ENCODE measurements at places on chromosomes 6 and 20. TPM values are rescaled to one million over a fixed set of nuclear protein-coding genes. Genes with fewer than 3 reads are reported as not detected.
A peak's percentile ranks its signal among the peaks of the same experiment; 100 is the strongest.

Gene SCRT2
- not detected for total RNA-seq

Gene IL20RA
- total RNA-seq = 15.1 TPM

Gene OR11A1
- not detected for total RNA-seq

Gene EFCAB8
- 0.20 TPM for total RNA-seq

Gene SIRPD
- total RNA-seq = 0.40 TPM

Gene NRSN1
- total RNA-seq = 0.12 TPM

Gene PBOV1
- not detected for total RNA-seq

Gene PHACTR1
- 14.6 TPM for total RNA-seq

Gene CRIP3
- 7.3 TPM for total RNA-seq

Gene VSTM2L
- 95.0 TPM for total RNA-seq

Gene EBF4
- total RNA-seq = 12.7 TPM

Gene RPS21
- 968 TPM for total RNA-seq

- DNase-seq = no peak
Measured at GRCh38 chr6:105029581-105029980, 72.7 kb downstream of the LIN28B start.

- no peak for DNase-seq
Measured at GRCh38 chr6:148518511-148519156, 176.0 kb downstream of the SASH1 start.

DNA sequence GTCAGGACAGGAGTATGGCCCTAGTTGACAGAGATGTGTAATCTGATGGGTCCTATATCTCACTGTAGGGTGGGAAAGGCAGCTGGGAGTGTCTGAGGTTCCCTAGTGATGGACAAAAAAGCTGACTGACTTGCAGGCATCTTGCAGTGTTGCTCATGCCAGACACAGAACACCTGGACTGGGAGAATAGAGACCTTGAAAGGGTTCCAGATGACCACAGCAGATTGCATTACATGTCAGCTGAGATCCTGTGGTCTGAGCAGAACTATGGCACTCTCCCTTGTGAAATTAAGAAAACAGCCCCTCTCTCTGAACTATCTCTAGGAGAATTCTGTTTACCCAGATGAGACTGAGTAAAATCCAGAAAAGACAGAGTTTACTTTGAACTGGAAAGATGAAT is 212.6 kb upstream of the MAN1A1 start:
- no peak for DNase-seq

- DNase-seq = no peak
Measured at GRCh38 chr20:44656448-44656847, 4.9 kb upstream of the ADA start.

- DNase-seq = no peak
Measured at GRCh38 chr6:25456249-25457040, 177.3 kb downstream of the CARMIL1 start.

DNA sequence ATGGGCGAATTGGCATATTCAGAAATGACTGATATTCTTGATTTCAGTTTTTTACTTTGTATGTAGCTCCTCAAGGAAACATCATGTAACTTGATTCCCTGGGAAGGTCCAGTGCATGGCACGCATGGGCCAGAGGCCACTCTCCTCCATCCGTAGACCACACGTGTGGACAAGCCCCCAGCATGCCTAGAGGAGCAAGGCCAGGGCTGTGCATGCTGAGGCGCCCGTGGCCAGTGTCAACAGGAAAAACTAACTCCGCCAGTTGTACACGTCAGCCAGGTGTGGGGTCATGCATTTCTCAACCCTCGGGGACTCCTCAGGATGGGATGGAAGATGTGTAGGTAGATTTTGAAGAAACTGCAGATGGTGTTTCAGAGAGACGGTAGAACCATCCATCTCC is 37.8 kb upstream of the CD93 start:
- DNase-seq = no peak

GRCh38 chr6:126826166-126826714 is 292.2 kb upstream of the RSPO3 start:
- no peak for DNase-seq

DNA sequence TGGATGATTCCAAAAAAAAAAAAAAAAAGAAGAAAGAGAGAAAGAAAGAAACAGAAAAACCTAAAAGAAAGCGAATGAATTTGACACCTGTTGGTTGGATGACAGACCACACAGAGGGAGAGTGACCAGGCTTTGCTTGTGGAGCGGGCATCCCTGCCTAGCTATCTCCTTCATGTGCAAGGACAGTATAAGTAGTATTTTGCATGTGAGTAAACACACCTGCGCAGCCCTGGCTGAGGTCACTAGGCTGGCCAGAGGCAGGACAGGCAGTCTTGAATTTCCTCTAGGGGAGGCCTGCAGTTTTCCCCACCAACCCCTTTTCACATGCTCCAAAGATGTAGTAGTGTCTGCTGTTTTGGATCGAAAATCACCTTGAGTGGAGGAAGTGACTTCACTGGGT is 126.4 kb downstream of the CCDC170 start:
- no peak for DNase-seq

DNA sequence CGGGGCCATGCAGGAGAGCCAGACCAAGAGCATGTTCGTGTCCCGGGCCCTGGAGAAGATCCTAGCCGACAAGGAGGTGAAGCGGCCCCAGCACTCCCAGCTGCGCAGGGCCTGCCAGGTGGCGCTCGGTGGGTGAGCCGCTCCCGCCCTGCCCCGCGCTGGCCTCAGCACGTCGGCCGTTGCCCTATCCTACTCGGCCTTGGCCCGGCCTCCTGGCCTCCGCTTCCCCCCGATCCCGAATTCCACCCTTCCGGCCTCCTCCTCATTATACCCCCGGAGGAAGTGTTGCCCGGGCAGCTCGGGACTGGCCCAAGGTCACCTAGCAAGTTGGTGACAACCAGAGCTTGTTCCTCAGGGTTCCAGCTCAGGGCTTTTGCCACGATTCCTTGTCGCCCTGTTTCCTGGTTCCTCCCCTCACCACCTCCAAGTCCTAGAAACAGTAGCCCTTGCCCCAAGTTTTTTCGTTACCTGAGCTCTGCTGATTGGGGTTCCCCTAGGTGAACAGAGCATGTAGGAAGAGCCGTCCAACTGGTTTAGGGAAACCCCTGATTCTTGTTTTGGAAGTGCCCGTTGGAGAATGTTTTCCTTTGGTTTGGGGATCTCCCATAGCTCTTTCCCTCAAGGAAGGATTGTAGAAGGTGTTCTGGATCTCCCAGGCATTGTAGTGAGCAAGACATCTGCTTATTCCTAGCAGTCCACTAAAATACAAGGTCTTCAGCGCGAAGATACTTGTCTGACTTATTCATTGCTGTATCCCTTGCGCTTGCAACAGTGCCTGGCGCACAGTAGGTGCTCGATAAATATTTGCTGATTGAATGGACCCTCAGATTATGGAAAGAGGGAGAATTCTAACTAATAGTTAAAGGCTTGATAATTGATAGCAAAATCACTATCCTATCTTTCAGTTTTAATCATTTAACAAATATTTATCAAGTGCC is 641 bp downstream of the ARFGEF2 start:
- no peak for DNase-seq

- no peak for DNase-seq
Measured at GRCh38 chr6:31881136-31881859, 2.5 kb upstream of the SLC44A4 start.

GRCh38 chr6:147653631-147654030 is 145.1 kb downstream of the SAMD5 start:
- no peak for DNase-seq

DNA sequence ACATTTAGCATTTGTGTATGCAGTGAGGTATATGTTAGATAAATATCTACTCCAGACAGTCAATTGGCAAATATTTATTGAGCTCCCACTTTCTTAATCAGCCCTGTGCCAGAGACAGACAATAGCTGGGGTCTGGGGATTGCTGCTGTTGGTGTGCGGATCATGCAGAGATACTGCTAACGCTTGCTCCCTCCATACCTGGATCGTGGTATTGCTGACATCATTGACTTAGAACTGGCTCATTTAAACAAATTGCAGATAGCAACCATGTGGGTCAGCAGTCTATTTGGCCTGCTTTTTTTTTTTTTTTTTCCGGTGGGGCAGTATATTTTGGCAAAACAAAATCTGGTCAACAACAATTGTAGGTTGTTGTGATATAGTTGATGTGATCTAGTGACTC is 9.5 kb downstream of the ARID1B start:
- no peak for DNase-seq

DNA sequence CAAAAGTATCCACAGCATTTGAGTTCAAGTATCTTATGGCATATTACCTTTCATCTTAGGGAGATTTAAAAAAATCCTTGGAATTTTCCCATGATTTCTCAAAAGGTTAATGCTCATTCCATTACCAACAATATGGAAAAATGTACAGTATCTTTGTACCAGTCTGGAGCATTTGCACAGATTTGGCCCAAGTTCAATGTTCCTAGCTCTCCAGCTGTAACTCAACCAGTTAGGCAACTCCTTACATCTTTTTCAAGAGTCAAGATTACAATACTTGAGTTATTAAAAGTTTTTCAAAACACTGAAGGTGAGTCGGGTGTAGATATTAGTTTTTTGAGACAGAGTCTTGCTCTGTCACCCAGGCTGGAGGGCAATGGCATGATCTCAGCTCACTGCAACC is 1.0 kb downstream of the OR2J2 start:
- no peak for DNase-seq

DNA sequence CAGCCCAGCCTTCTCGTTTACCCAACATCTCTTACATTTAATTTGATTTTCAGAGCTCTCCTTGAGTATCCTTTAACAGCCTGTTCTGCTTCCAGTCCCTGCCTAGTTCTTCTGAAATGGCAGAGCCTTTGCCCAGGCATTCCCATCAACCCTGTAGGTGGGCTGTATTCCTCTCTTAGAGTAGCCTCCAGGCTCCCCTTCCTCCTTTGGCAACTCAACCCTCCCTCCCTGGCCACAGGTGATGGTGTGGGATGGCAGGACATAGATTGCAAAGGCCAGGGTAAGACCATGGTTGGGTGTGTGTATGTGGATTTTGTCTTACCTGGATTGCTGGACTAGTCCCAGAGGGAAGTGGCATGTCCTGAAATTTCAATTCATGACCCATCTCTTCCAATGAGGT is 125.4 kb downstream of the F13A1 start:
- no peak for DNase-seq

GRCh38 chr6:151958332-151958731 is 150.8 kb downstream of the ESR1 start:
- DNase-seq = no peak

- no peak for DNase-seq
Measured at GRCh38 chr6:90420500-90420899, 123.9 kb upstream of the BACH2 start.

- DNase-seq = no peak
Measured at GRCh38 chr6:158408552-158409130, 96.4 kb downstream of the TULP4 start.

DNA sequence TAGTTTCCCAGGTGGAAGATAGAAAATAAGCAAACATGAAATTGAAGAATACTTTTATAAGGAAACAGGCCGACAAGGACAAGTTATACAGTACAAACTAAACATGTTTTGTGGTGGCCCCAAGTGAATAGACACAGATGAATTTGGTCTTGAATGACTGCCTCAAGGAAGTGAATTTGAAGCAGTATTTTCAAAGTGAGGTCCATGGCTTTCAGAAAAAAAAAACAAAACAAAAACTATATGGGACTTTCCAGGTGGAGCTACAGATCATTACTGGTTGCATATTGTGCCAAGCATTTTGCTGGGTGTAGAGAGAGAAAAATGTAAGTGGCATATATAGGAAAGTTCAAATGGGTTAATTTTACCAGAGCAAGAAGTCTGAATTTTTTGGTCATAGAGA is 68.8 kb downstream of the CYB5R4 start:
- no peak for DNase-seq

DNA sequence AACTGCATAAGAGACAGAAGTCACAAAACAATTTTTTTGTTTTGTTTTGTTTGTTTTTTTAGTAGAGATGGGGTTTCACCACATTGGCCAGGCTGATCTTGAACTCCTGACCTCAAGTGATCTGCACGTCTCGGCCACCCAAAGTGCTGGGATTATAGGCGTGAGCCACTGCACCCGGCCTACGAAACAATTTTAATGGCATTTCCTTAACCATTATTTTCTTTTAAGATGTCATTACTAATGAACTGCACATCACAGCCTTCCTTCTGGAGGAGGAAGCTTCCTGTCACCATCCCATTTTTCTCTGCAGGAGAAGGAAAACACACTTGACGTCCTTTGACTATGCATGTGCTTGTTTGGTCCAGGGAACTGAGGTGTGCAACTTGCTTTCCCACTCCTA is 125.3 kb upstream of the AKIRIN2 start:
- DNase-seq = no peak

DNA sequence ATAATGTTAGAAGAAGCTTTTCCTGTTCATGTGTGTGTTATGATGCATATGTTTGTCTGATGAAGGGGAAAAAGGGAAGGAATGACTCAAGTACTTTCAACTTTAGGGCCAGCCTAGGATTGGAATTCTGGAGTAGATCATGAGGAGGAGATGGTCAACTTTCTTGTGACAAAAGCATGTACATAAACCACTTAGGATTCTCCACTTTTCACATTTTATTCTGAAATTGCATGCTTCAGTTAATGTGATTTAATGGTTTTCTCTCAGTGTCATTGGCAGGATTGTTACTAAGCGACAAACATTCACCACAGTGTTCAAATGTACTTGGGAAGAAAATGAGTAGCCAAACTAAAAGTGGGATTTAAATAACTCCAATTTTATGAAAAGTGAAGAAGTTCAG is 80.1 kb downstream of the UTRN start:
- DNase-seq = no peak

DNA sequence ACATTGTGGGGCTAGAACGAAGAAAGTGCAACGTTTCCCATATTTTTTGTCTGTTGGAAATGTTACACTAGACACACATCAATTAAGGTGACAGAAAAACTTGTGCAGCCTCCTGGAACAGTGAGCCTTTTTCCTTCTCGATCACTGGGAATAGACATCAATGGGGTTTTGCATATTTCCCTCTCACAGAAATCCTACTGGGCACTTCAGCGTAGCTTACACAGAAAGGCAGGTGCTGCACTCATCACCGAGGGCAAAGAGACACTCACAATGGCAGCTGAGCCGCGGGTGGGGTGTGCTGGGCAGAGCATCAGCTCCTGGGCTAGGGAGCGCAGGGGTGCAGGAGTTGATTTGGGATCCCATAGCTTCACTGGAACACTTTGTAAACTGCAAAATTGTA is 64.5 kb downstream of the THBS2 start:
- DNase-seq = no peak

- no peak for DNase-seq
Measured at GRCh38 chr6:147023581-147023980, 180.6 kb upstream of the STXBP5 start.

DNA sequence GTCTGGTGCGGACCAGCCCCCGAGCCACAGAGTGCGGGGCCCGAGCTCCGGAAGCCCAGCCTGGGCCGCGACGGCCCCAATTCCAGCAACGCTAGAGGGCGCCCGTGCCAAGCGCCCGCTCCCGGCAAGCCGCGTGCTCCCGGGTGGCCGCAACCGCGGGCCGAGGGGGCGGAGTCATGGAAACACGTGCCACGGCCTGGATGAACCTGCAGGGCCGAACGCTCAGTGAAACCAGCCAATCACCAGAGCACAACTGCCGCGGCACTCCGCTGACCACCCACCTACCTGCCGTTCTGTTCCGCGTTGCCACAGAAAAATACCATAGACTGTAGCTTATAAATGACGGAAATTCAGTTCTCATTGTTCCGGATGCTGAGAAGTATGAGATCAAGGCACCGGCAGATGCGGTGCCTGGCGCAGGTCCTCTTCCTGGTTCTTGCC is 85.7 kb upstream of the FOXC1 start:
- DNase-seq = peak; percentile 73

GRCh38 chr6:131317516-131317915 is 182.2 kb downstream of the AKAP7 start:
- no peak for DNase-seq

GRCh38 chr6:38316099-38316868 is 323.4 kb downstream of the BTBD9 start:
- DNase-seq = no peak

Data from mucosa of gallbladder (tissue), 1 donor.